ENCODE measurements at places on chromosomes 5 and 9. TPM values are rescaled to one million over a fixed set of nuclear protein-coding genes. Genes with fewer than 3 reads are reported as not detected.

Gene NOXA1
- total RNA-seq: 0.91 TPM

Gene DRD1
- not detected for total RNA-seq

Gene C5orf34
- 6.5 TPM for total RNA-seq

Gene PHF24
- not detected for total RNA-seq

Gene CAPSL
- total RNA-seq: not detected

Gene CCDC180
- total RNA-seq: 4.5 TPM

Gene TMC1
- 1.5 TPM for total RNA-seq

Gene CAMK2A
- not detected for total RNA-seq

Gene PRKAA1
- 83.5 TPM for total RNA-seq
